ENCODE measurements at places on chromosomes 11 and 22. TPM values are rescaled to one million over a fixed set of nuclear protein-coding genes. Genes with fewer than 3 reads are reported as not detected.

INS gene
- total RNA-seq = not detected

TEX12 gene
- 0.32 TPM for total RNA-seq

MED19 gene
- total RNA-seq = 16.6 TPM

DNA sequence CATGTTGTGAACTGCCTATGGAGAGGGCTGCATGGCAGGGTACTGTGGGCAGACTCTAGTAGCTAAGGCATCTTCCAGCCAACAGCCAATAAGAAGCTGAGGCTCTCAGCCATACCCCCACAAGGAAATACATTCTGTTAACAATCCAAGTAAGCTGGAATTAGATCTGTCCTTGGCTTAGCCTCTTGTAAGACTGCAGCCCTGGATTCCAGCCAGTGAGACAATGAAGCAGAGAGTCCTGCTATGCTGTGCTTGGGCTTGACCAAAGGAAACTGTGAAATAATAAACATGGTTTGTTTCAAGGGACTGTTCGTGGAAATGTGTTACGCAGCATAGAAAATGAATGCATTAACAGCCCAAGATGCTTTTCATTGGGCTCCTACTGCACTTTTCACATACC, 1097.4 kb upstream of the CCDC90B start:
- DNase-seq = no peak
- H3K27ac ChIP-seq = no peak overlapping the region
- no peaks in the 10 kb centered on the region for H3K4me1 ChIP-seq
- no peaks in the 10 kb centered on the region for H3K27me3 ChIP-seq
- no peaks in the 10 kb centered on the region for H3K36me3 ChIP-seq

GRCh38 chr11:113651023-113651422, 55.1 kb downstream of the TMPRSS5 start:
- H3K27me3 ChIP-seq = no peaks in the 10 kb centered on the region
- no peak for DNase-seq
- H3K27ac ChIP-seq = no peak overlapping the region
- H3K4me1 ChIP-seq = no peaks in the 10 kb centered on the region
- no peak overlapping the region for H3K4me3 ChIP-seq

DNA sequence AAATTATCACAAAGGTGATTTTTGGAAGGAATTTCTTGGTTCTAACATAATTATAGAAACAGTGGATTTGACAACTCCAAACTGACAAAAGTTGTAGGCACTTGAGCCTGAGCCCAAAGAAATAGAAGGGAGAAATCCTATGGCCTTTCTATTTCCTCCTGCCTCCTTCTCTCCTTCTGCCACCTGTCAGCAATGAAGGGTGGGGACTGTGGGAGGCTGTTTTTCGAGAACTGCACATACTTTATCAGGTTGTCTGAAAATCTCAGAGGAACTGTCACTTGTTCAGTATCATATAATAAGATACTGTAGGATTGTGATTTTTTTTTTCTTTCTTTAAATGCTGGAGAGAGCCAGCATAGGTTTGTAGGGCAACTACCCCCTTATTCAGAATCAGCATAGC, 187.9 kb upstream of the SESN3 start:
- DNase-seq = no peak
- H3K4me1 ChIP-seq = no peaks in the 10 kb centered on the region
- H3K36me3 ChIP-seq = no peaks in the 10 kb centered on the region
- no peak overlapping the region for H3K4me3 ChIP-seq
- H3K27me3 ChIP-seq = no peaks in the 10 kb centered on the region

DNA sequence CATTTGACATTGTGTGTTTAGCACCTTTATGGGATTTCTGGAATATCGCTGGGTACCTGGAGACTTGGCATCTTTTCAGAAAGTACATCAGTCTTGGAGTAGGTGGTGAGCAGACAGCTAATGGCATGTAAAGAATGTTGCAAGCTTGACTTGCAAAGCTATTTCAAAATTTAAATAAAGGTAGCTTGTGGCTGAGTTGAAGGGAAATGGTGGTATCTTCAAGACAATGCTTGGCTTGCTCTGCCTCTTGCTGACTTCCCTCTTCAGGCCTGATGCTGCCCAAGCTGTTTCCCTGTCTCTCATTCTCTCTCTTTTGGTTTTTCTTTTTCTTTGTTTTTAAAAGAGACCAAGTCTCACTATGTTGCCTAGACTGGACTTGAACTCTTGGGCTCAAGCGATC, 13.2 kb downstream of the ZNRF3 start:
- H3K27me3 ChIP-seq = peaks cover 21% of the 10 kb centered on the region
- H3K4me1 ChIP-seq = peaks cover 12% of the 10 kb centered on the region
- H3K4me3 ChIP-seq = no peak overlapping the region
- peaks cover 9% of the 10 kb centered on the region for H3K36me3 ChIP-seq

DNA sequence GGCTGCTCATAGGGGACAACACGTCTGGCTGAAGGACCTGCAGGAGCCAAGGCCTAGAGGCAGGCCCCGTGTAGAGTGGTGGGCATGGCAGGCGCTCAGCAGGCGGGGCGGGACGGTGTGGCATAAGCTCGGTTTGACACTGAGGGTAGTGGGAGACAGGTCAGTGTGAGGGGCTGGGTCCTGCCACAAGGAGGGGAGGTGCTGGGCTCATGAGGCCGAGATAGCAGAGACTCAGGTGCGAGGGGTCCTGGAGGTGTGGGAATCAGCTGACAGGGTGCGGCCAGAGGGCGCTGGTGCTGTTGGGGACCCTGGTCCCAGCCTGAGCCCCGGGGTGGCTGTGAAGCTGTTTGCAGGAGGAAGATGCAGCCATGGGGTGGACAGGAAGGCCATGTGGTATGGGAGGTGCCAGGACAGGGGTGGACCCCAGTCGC, 6.7 kb downstream of the SLC22A12 start:
- no peaks in the 10 kb centered on the region for H3K4me1 ChIP-seq
- no peak for DNase-seq
- no peaks in the 10 kb centered on the region for H3K36me3 ChIP-seq
- no peak overlapping the region for H3K27ac ChIP-seq
- no peaks in the 10 kb centered on the region for H3K27me3 ChIP-seq
- no peak overlapping the region for H3K4me3 ChIP-seq

All from T-helper 17 cell (primary cell).